ENCODE measurements at places on chromosomes 12 and 14.

GRCh38 chr12:121673013-121673511 is 3.6 kb upstream of the MORN3 start:
- H3K27me3 ChIP-seq = no peaks in the 10 kb centered on the region
- peak overlapping the region; percentile 94 for H3K4me3 ChIP-seq
- H3K36me3 ChIP-seq = peaks cover 8% of the 10 kb centered on the region
- H3K4me1 ChIP-seq = no peaks in the 10 kb centered on the region

- no peaks in the 10 kb centered on the region for H3K4me1 ChIP-seq
- H3K4me3 ChIP-seq = no peak overlapping the region
- ATAC-seq = no peak
- no peaks in the 10 kb centered on the region for H3K27me3 ChIP-seq
- no peaks in the 10 kb centered on the region for H3K36me3 ChIP-seq
These were observed 73.7 kb downstream of the ANKS1B start for GRCh38 chr12:99911081-99911480.

DNA sequence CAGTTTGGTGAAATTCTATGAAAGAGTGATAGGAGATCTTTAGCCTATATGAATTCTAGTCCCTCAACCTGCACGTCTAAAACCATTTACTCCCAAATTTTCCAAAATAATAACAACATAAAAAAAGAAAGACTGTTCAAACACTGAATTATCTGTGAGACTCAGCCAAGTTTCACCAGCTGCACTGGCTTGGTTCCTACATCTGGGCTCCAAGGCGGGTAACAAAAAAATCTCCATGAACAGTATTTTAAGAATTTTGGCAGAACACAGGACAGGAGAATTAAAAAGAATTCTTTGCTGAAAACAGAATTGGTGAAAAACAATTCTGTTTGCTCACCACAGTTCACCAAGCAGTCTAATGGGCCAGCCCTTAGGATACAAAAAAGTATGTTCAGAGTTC is 536.8 kb upstream of the ATP2B1 start:
- H3K36me3 ChIP-seq = no peaks in the 10 kb centered on the region
- no peak overlapping the region for H3K4me3 ChIP-seq
- no peaks in the 10 kb centered on the region for H3K27me3 ChIP-seq
- no peaks in the 10 kb centered on the region for H3K4me1 ChIP-seq
- no peak overlapping the region for H3K27ac ChIP-seq

DNA sequence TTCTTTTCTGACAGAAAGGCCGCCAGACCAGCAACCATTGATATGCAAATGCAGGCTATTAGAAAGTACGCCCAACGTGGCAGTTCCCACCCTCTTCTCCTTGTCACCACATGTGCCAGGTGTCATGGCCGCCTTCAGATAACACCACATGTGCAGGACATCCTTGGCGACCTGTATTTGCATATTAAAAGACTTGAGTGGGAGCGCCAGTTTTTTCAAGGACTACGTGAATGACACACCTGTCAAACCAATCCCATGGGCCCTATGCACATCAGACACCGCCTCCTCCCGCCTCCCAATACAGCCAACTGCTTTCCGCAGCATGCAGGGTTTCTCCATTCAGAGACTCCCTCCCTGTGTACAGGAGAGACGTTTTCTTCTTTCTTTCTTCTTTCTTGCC is 318.6 kb upstream of the FAR2 start:
- H3K27ac ChIP-seq = no peak overlapping the region
- peaks cover 3% of the 10 kb centered on the region for H3K27me3 ChIP-seq
- H3K4me3 ChIP-seq = no peak overlapping the region
- no peaks in the 10 kb centered on the region for H3K36me3 ChIP-seq
- no peaks in the 10 kb centered on the region for H3K4me1 ChIP-seq

DNA sequence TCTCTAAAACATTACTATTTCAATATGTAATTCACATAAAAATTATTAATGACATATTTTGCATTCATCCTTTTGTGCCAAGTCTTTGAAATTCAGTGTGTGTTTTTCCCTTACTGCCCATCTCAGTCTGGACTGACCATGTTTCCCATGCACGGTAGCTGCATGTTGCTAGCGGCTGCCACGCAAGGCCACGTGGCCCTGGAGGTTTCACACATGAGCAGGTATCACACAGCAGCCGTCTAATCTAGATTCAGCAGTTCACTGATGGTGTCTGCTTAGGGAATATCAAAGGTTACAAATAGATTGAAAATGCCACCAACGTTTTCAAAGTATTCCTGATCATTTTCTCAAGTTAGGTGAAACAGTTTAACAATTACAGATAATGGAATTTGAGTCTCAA is 234.8 kb upstream of the FKBP4 start:
- no peak for ATAC-seq
- no peak overlapping the region for H3K4me3 ChIP-seq
- peaks cover 32% of the 10 kb centered on the region for H3K27me3 ChIP-seq
- H3K27ac ChIP-seq = no peak overlapping the region
- H3K4me1 ChIP-seq = no peaks in the 10 kb centered on the region
- no peaks in the 10 kb centered on the region for H3K36me3 ChIP-seq

DNA sequence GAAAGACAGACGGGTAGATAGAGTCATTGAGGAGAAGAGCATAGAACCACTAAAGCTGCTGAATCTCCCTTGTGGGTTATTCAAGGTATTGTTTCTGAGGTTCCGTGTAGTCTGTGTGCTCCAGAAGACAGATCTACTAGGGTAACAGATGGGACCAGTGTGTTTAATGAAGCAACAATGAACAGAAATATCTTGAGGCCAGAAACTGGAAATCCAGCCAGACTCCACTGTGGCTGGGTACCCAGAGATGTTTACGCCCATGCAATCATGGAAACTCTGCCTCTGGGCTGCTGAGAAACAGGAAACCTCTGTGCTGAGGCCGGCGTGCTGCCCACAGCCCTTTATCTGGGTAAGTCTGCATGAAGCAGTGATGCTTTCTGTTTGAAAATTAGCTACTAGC is 8.3 kb downstream of the PROX2 start:
- peaks cover 14% of the 10 kb centered on the region for H3K4me1 ChIP-seq
- ATAC-seq = peak; percentile 100
- H3K4me3 ChIP-seq = peak overlapping the region; percentile 54
- H3K36me3 ChIP-seq = no peaks in the 10 kb centered on the region
- H3K27ac ChIP-seq = peak overlapping the region; percentile 71

DNA sequence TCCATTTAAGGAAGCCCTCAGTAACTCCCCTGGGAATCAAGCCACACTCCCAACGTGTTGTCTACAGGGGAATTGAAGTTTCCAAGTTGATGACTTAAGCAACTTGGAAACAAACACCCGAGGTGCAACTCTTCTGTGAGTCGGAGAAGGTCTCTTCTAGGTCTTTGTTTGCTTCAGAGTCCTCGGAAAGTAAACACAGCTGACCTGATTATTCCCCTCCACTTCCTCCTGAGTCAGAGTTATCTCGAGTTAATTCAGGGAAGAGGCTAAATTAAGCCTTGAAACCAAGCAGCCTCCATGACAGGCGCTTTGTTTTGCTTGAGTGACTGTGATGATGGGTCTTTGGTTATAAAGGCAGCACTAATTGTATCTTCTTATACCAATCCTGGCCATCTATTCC is 41.8 kb downstream of the TUNAR start:
- H3K4me3 ChIP-seq = no peak overlapping the region
- H3K27me3 ChIP-seq = peaks cover 38% of the 10 kb centered on the region
- no peak for ATAC-seq
- no peaks in the 10 kb centered on the region for H3K36me3 ChIP-seq
- no peak overlapping the region for H3K27ac ChIP-seq

DNA sequence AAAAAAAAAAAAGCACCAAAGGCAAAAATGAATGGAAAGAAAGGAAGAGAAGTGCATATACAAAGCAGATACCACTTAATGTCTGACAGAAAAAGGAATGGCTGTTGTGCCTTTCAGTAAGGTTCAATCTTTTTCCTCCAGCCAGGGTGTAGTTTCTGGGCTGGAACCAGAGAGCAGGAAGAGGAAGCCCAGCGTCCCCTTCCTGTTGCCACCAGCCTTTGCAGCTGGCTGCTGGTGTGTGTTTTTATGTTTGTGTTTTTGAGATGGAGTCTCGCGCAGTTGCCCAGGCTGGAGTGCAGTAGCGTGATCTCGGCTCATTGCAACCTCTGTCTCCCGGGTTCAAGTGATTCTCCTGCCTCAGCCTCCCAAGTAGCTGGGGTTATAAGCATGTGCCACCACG is 64.6 kb upstream of the LTA4H start:
- no peaks in the 10 kb centered on the region for H3K36me3 ChIP-seq
- peak overlapping the region; percentile 48 for H3K4me3 ChIP-seq
- ATAC-seq = no peak
- no peaks in the 10 kb centered on the region for H3K27me3 ChIP-seq

- no peaks in the 10 kb centered on the region for H3K4me1 ChIP-seq
- H3K4me3 ChIP-seq = no peak overlapping the region
- H3K27me3 ChIP-seq = no peaks in the 10 kb centered on the region
- H3K27ac ChIP-seq = no peak overlapping the region
These were observed 79.2 kb downstream of the MDGA2 start for GRCh38 chr14:47596232-47596631.

GRCh38 chr12:39431002-39431796 is 11.7 kb downstream of the KIF21A start:
- H3K4me1 ChIP-seq = peaks cover 5% of the 10 kb centered on the region
- no peak for ATAC-seq
- no peak overlapping the region for H3K4me3 ChIP-seq

GRCh38 chr12:86247871-86248270 is 8.3 kb downstream of the MGAT4C start:
- no peaks in the 10 kb centered on the region for H3K27me3 ChIP-seq
- ATAC-seq = no peak
- H3K36me3 ChIP-seq = no peaks in the 10 kb centered on the region
- no peak overlapping the region for H3K4me3 ChIP-seq
- no peak overlapping the region for H3K27ac ChIP-seq
- no peaks in the 10 kb centered on the region for H3K4me1 ChIP-seq

- no peaks in the 10 kb centered on the region for H3K36me3 ChIP-seq
- no peak overlapping the region for H3K27ac ChIP-seq
- no peak overlapping the region for H3K4me3 ChIP-seq
- peaks cover 13% of the 10 kb centered on the region for H3K4me1 ChIP-seq
- H3K27me3 ChIP-seq = no peaks in the 10 kb centered on the region
- ATAC-seq = no peak
These were observed 747.4 kb downstream of the VRK1 start for GRCh38 chr14:97544571-97544970.

- H3K27ac ChIP-seq = peak overlapping the region; percentile 25
- H3K4me1 ChIP-seq = peaks cover 10% of the 10 kb centered on the region
- no peaks in the 10 kb centered on the region for H3K36me3 ChIP-seq
- H3K4me3 ChIP-seq = no peak overlapping the region
These were observed 3.9 kb upstream of the KRT79 start for GRCh38 chr12:52837781-52838608.

- peaks cover 3% of the 10 kb centered on the region for H3K27me3 ChIP-seq
- H3K4me3 ChIP-seq = no peak overlapping the region
- H3K27ac ChIP-seq = no peak overlapping the region
- H3K4me1 ChIP-seq = peaks cover 1% of the 10 kb centered on the region
- ATAC-seq = no peak
- peaks cover 81% of the 10 kb centered on the region for H3K36me3 ChIP-seq
These were observed 5.8 kb upstream of the DHH start for GRCh38 chr12:49100380-49100779.

GRCh38 chr14:89040460-89041256 is 216.2 kb downstream of the TTC8 start:
- H3K4me3 ChIP-seq = peak overlapping the region; percentile 31
- H3K36me3 ChIP-seq = no peaks in the 10 kb centered on the region
- no peaks in the 10 kb centered on the region for H3K4me1 ChIP-seq
- H3K27me3 ChIP-seq = peaks cover 12% of the 10 kb centered on the region
- H3K27ac ChIP-seq = no peak overlapping the region

DNA sequence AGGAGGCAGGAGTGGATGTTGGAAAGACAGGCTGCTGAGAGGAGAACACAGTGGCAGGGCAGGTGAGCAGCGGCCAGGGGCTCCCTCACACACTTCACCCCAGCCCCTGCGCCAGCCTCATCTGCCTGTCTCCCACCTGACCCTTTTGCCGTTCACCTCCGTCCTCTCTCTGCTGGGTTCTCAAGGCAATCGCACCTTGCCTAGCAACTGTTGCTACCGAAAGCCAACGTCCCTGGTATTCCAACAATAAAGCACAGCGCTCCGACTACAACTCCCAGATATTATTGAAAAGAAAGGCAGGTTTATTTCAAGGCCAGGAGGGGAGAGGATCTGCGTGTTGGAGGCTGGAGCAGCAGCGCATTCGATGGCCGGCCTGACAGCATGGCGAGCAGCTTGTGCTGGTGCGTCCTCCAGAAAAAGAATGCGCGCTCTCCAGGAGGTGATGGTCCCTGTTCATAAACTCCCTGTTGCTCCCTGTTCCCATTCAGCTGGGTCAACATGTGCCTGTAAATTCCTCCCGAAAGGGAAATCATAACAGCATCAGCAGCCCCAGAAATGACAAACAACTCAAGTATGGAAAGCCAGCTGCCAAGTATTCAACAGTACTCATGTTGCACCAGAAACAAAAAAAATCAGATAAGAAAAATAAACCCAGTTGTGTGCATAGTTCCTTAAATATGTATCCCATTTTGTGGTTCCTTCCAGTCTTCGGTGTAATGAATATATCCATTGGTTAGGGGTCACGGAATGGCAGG is 153.0 kb upstream of the DIO3 start:
- H3K27ac ChIP-seq = no peak overlapping the region
- H3K27me3 ChIP-seq = peaks cover 25% of the 10 kb centered on the region
- no peak for ATAC-seq
- no peaks in the 10 kb centered on the region for H3K4me1 ChIP-seq
- no peak overlapping the region for H3K4me3 ChIP-seq

Measured in activated T-helper 17 cell treated with anti-CD3 and anti-CD28 coated beads, Interleukin-2, amount 50 U/mL, for 72 hours (primary cell).